Ascending aorta (tissue), 2 donors: ENCODE measurements at places on chromosomes 1 and 21. TPM values are rescaled to one million over a fixed set of nuclear protein-coding genes. Genes with fewer than 3 reads are reported as not detected.

GRCh38 chr1:54815086-54815876 lies 14.2 kb upstream of the TTC22 start:
- no peak for DNase-seq
- no peaks in the 10 kb centered on the region for H3K27me3 ChIP-seq
- H3K36me3 ChIP-seq = no peaks in the 10 kb centered on the region
- no peaks in the 10 kb centered on the region for H3K4me1 ChIP-seq

- H3K4me3 ChIP-seq = no peak overlapping the region
- no peak overlapping the region for H3K27ac ChIP-seq
- no peak for DNase-seq
- no peaks in the 10 kb centered on the region for H3K27me3 ChIP-seq
- H3K36me3 ChIP-seq = no peaks in the 10 kb centered on the region
- no peaks in the 10 kb centered on the region for H3K4me1 ChIP-seq
Measured at GRCh38 chr1:36621531-36621930, 138.8 kb upstream of the CSF3R start.

GRCh38 chr1:98991127-98992012 lies 13.3 kb downstream of the PLPPR5 start:
- no peaks in the 10 kb centered on the region for H3K4me1 ChIP-seq
- no peak for DNase-seq
- no peaks in the 10 kb centered on the region for H3K27me3 ChIP-seq
- H3K27ac ChIP-seq = no peak overlapping the region
- no peaks in the 10 kb centered on the region for H3K36me3 ChIP-seq
- no peak overlapping the region for H3K4me3 ChIP-seq

DNA sequence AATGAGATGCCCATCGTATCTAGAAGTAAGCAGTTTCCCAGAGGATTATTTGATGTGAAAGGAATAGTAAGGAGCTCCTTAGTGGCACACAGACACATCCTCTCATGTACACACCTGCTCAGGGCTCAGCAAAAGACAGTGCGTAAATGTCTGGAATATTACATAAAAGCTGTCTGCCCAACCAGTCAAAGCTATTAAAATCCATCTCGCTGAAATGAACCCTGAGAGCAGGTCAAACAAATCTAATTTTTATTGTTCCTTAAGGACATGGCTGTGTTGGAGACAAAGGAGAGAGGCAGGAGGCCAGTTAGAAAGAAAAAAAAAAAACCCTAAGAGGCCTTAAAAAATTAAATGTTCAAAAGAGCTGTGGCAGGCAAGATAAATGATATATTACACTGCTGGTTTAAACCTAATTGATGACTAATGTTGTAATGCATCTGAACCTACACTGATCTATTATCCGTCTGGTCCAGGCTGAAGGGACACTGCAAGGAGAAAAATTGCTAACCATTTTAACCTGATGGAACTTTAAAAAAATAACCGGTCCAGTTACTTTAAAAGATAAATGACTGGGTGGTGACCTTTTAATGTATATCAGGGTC lies 58.5 kb upstream of the FGGY start:
- no peaks in the 10 kb centered on the region for H3K4me1 ChIP-seq
- DNase-seq = no peak
- H3K4me3 ChIP-seq = no peak overlapping the region
- no peaks in the 10 kb centered on the region for H3K27me3 ChIP-seq
- no peaks in the 10 kb centered on the region for H3K36me3 ChIP-seq
- no peak overlapping the region for H3K27ac ChIP-seq

- H3K27ac ChIP-seq = peak overlapping the region; percentile 90
- H3K4me3 ChIP-seq = peak overlapping the region; percentile 82
- no peaks in the 10 kb centered on the region for H3K36me3 ChIP-seq
- DNase-seq = peak; percentile 83
- no peaks in the 10 kb centered on the region for H3K27me3 ChIP-seq
Measured at GRCh38 chr1:48469616-48470480, 2.2 kb downstream of the SPATA6 start.

GRCh38 chr1:231958448-231958847 lies 331.9 kb downstream of the DISC1 start:
- no peaks in the 10 kb centered on the region for H3K36me3 ChIP-seq
- no peaks in the 10 kb centered on the region for H3K27me3 ChIP-seq
- no peak for DNase-seq
- H3K27ac ChIP-seq = no peak overlapping the region
- H3K4me1 ChIP-seq = no peaks in the 10 kb centered on the region

GRCh38 chr1:184509105-184509504 lies 122.3 kb downstream of the C1orf21 start:
- no peaks in the 10 kb centered on the region for H3K27me3 ChIP-seq
- DNase-seq = no peak
- no peaks in the 10 kb centered on the region for H3K36me3 ChIP-seq
- no peak overlapping the region for H3K4me3 ChIP-seq
- H3K4me1 ChIP-seq = no peaks in the 10 kb centered on the region

- no peak for DNase-seq
- no peaks in the 10 kb centered on the region for H3K36me3 ChIP-seq
- H3K4me1 ChIP-seq = peaks cover 3% of the 10 kb centered on the region
Measured at GRCh38 chr1:204376919-204377799, 17.4 kb upstream of the PLEKHA6 start.

DNA sequence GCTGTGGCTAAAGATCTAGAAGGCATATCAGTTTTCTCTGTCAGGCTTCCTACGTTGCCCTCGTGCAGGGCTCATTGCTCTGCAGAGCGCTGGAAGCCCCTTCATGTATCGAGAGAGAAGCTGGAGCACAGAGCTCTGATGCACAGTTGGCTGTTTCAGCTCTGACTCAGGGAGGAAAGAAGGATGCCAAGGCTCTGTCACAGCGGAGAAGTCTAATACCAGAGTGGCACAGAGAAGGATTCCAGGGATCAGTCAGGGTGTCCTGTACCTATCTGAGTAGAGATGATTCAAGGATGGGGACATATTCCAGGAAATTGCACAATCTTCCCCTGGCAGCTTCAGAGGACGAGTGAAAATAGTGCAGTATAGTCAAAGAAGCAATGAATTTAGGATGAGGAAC lies 179.2 kb upstream of the FMN2 start:
- H3K27me3 ChIP-seq = no peaks in the 10 kb centered on the region
- DNase-seq = no peak
- H3K4me3 ChIP-seq = no peak overlapping the region
- H3K4me1 ChIP-seq = no peaks in the 10 kb centered on the region

- H3K36me3 ChIP-seq = peaks cover 24% of the 10 kb centered on the region
- H3K4me3 ChIP-seq = no peak overlapping the region
- no peaks in the 10 kb centered on the region for H3K27me3 ChIP-seq
- DNase-seq = no peak
Measured at GRCh38 chr1:65222340-65222940, 74.4 kb downstream of the AK4 start.

GRCh38 chr21:45322960-45323461 lies 35.3 kb upstream of the POFUT2 start:
- peak overlapping the region; percentile 99 for H3K27ac ChIP-seq
- peaks cover 42% of the 10 kb centered on the region for H3K4me1 ChIP-seq
- peak; percentile 90 for DNase-seq
- no peak overlapping the region for H3K4me3 ChIP-seq
- H3K36me3 ChIP-seq = no peaks in the 10 kb centered on the region

GRCh38 chr1:175162955-175163354 lies 29.6 kb downstream of the KIAA0040 start:
- H3K27me3 ChIP-seq = no peaks in the 10 kb centered on the region
- peaks cover 44% of the 10 kb centered on the region for H3K36me3 ChIP-seq
- no peak overlapping the region for H3K4me3 ChIP-seq
- H3K27ac ChIP-seq = no peak overlapping the region
- H3K4me1 ChIP-seq = no peaks in the 10 kb centered on the region

GRCh38 chr1:36231191-36231590 lies 6.9 kb downstream of the THRAP3 start:
- no peak overlapping the region for H3K4me3 ChIP-seq
- DNase-seq = no peak
- H3K4me1 ChIP-seq = peaks cover 9% of the 10 kb centered on the region
- H3K27me3 ChIP-seq = no peaks in the 10 kb centered on the region
- H3K27ac ChIP-seq = peak overlapping the region; percentile 42

C1QA gene
- 202 TPM for total RNA-seq

SPRR1B gene
- not detected for total RNA-seq

PPOX gene
- 4.8 TPM for total RNA-seq

FALEC gene
- total RNA-seq = not detected

OR10J4 gene
- not detected for total RNA-seq

NFASC gene
- 44.0 TPM for total RNA-seq
